ENCODE measurements at places on chromosomes 16 and 17.

DNA sequence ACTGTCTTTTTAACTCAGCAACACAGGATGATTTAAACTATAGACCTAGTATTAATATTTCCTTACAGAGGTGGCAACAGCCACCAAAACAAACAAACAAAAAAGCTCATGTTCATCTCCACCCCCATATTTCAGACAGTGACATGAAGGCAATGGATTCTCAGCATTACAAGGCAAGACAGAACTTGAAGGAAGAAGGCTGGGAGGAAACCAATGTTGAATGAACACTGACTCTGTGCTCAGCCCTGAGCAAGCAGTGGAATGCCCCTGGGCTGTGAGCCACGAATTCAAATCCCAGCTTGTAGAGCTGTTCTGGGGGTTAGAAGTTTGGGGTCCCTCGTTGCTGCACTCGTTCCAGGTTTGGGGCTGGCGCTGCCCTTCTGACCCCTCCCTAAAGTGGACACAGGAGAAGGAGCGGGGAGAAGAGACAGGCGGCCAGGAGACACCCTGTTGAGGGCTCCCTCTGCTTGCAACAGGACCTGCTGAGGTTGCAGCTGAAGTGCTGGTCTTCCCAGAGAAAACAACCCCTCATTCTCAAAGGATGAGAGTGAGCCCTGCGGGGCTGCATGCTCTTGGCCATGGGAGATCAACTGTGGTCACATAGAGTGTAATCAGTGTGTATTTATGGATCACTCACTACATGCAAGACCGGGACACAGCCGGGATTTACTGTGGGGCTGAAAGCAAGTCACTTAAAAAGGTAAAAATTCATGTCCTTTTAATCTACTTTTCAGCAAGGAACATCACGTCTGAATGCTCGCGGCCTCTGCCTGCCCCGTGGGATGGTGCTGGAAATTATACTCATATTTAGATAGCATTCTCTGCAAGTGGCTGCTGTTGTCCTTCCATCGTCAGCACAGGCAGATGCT is 34.3 kb downstream of the MYH3 start:
- no peak for DNase-seq

- DNase-seq, result no peak
Observed at GRCh38 chr16:4103745-4104144, 12.5 kb downstream of the ADCY9 start.

- DNase-seq, result no peak
Observed at GRCh38 chr17:77124192-77124889, 16.4 kb upstream of the SEC14L1 start.

DNA sequence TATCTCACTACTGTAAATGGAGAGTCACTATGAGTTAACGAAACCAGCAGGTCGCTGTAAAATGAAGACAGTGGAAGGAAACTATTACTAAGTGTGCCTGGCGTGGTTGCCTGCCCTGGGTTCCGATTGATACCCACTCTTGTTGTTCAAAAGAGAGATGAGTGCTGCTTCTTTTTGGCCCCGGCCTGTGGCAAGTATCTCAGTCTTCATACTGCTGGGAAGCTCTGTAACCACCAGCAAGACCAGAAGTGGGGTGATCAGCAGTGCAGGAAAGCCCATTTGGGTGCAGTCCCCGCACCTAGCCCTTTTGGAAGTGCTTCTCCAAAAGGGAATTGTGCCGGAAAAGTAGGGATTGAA is 104.5 kb downstream of the SNX29 start:
- DNase-seq, result no peak

- peak; percentile 70 for DNase-seq
Observed at GRCh38 chr17:78374631-78375274, 3.7 kb upstream of the PGS1 start.

- DNase-seq, result no peak
Observed at GRCh38 chr17:53149316-53149715, 673.4 kb upstream of the KIF2B start.

DNA sequence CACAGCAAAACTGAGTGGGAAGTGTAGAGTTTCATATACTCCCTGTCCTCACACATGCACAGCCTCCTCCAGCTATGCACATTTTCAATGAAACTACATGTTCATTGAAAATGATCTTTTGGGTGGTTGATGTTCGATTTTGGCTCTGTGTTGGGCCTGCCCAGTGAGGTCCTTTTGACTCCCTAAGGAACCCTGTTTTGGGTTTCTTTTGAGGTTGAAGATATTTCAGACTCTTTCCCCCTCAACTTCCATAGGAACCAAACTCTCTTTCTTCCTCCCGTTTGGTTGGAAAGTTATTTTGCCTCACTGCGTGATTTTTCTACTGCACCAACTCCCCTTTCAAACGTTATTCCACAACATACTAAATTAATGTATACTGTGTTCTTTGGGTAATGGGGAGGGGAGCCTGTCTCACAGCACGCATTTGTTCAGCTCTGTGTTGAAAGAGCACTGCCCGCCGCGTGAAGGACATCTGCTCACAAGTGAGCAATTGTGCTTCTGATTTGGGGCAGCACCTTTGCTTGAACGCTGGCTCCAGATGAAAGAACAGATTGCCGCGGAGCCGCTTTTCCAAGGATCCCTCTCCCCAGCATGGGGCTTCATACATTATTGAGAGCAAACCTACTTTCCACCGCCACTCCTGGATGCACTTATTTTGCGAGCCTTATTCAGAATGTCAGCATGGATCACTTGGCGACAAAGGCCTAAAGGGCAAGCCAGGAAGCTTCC is 385.9 kb downstream of the WWOX start:
- DNase-seq, result no peak

GRCh38 chr17:29597361-29598172 is 4.6 kb downstream of the ANKRD13B start:
- DNase-seq, result no peak

DNA sequence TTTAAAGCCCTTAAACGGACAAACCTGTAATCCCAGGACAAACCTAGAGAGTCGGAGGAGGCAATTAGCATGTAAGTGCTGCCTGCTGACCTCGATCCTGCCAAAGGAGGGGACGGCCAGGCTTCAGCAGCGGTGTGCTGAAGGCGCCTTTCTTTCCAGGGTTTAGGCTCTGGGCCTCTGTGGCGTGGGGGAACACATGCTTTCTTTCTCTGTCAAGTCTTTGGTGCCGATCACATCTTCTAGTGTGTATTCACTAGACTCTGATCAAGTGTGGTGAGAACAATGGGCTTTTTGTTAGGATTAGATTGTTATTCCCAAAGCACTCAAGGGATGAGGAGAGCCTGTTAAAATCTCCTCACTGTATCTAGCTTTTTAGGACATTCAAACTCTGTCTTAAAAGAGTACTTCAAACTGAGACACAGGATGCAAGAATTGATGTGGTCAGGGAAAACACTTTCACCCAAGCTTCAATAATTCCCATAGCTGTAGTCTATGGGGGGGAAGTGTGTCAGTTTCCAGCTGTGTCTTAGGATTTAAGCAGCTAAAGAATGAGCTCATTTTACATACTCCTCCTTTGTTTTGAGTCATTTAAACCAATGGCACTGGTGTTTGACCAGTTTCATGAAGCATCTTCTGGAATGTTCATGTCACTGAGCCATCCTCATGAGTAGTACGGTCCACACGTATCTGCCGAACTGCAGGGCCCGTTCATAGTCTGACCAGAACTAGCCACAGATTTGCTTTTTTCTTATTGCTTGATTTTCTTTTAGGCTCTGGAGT is 51.2 kb downstream of the RPA1 start:
- DNase-seq, result no peak

DNA sequence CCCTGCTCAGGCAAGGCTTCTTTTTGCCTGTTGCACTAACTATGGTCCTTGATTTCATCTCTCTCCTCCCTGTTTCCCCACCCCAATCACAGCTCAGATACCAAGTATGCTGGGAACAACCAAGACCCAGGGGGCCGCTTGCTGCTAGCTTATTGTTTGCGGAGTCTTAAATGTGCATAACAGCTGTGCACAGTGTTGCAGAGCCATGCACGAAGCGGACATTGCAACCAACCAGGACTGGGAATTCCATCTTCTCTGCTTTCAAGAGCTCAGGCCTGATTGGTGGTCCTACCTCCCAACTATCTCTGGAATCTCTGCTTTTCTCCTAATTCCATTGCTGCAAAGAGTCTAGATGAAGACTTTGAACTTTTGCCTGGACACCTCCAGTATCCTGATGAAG is 281.3 kb upstream of the TNRC6C start:
- DNase-seq, result no peak

- DNase-seq, result no peak
Observed at GRCh38 chr16:53211253-53211652, 156.5 kb downstream of the CHD9 start.

DNA sequence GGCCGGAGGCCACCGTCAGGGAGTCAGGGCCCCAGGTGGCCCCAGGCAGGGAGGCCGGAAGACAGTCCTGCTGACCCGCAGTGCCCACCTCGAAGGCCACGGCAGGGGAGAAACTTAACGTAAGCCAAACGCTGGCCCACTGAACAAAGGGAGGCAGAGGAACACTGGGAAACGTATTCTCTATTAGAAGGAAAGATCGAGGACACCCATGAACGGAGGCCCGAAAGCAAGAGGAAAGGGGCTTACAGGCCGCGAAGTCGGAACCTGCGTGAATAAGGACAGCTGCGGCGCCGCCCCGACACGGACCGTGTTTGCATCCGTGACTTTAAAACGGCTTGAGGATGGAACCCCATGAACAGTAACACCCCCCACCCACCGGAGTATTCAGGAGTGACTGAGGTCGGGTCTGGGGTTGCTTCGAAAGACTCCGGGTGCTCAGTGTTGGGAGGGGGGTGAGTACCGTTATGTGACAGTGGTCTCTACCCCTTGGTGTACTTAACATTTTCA is 102.4 kb upstream of the METRNL start:
- DNase-seq, result no peak

DNA sequence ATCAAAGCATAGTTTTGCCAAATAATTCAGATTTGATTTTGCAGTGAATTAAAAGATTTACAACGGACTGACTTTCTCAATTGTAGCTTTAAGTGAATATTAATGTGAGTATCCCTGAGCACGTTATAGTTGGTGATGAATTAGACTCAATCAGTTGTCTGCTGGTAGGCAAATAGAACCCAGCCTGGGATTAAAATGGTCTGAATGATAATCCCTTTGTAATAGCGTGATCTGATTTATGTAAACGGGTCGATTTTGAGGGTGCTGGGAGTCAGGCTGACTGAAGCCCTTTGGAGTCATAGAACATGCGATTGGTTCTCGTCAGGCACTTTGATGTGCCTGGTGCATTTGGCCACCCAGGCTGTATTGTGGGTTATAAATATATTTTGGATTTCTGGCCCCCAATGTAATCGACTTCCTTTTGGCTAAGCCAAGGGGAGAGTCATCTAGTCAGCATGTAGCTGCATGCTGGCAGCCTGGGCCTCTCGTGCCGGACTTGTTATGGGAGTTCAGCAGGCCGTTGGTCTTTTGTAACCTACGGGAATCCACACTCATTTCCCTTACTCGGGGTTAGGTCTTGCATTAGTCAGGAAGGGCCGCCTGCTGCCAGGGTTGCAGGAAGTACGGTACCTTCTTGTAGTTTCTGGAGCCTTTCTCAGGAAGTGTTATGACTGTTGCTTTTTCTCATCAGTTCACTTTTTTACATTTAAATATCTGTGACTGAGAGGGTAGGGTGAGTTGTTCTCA is 5.4 kb downstream of the PGS1 start:
- peak; percentile 90 for DNase-seq

DNA sequence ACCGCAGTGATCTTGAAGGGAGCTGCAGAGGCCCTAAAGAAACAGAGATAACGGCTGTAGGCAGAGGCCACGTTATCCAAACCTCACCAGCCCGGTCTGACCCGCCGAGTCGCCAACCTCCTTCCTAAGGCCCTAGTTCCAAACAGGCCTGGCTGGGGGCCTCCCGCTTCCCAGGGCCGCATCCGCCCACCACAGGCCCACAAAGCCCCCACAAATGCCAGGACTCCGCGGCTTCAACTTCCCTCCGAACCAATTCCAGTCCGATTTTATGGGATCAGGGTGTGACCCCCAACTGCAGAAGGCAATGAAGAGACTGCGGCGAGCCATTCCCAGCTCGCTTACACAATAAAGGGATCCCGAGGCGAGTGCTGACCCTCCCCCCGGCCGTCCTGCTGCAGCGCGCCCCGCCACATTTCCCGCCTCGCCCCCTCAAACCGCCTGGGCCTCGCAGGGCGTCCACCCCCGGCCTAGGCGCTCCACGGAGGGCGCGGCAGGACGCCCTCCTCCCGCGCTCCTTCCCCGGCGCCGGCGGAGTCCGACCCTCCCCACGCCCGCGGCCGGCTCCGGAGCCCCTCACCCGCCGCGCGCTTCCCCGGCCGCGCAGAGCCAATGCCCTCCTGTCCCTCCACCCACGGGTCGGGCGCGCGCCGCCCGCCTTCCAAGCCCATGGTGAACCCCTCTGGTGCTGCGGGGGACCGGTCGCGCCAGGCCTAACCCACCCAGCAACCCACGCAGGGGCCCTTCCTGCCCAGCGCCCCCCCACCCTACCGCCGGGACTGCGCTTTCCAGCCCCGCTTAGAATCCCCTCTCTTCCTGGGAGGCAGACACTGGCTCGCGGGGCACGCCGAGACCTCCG is 926 bp downstream of the MYH10 start:
- peak; percentile 47 for DNase-seq

DNA sequence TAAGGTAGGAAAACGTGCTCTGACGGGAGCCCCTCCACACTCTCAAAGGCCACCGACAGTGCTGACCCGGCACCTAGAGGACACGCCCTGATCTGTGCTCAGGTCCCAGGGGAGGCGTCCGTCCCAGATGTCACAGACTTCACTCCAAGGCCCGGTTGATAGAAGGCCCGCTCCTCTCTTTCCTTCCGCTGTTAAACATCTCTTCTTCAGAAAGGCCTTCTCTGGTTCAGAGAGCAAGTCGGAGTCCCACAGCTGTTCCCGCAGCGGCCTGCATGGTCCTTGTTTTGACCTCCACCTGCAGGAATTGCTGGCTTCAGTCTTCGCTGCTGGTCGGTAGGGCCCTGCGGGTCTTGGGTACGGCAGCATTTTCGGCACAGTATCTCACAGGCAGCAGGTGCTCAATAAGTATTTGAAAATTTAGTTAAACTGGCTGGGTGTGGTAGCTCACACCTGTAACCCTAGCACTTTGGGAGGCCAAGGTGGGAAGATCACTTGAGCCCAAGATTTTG is 88.5 kb downstream of the MRC2 start:
- no peak for DNase-seq

DNA sequence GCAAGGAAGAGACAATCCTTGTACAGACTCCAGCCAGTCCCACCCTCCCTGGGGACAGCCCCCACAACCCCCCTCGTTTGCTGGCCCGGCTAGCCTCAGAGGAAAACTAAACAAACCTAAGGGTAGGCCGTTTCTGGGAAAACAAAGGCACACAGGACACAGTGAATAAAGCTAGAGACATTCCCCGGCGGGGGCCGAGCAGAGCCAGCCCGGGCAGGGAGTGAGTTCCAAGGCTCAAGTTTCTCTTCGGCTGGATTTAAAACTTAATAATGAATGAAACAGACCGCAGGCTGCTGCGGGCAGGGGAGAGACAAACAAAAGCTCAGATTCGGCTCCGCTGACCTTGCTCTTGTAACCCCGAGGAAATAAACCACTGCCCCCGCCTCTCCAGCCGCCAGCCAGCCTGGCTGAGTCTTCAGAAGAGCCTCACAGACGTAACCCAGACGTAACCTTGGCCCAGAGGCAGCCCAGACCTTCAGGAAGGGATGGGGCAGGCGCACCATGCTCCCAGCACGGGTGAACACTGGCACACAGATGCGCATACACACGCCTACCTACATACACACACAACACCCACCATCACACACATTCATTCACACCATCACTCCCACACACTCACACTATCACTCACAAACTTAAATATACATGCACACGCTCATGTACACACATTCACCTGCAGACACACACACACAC is 216.0 kb downstream of the ZNF423 start:
- peak; percentile 65 for DNase-seq

GRCh38 chr16:75192606-75193264 is 14.2 kb downstream of the CTRB2 start:
- no peak for DNase-seq
